ENCODE measurements at places on chromosomes 1 and 21.

DNA sequence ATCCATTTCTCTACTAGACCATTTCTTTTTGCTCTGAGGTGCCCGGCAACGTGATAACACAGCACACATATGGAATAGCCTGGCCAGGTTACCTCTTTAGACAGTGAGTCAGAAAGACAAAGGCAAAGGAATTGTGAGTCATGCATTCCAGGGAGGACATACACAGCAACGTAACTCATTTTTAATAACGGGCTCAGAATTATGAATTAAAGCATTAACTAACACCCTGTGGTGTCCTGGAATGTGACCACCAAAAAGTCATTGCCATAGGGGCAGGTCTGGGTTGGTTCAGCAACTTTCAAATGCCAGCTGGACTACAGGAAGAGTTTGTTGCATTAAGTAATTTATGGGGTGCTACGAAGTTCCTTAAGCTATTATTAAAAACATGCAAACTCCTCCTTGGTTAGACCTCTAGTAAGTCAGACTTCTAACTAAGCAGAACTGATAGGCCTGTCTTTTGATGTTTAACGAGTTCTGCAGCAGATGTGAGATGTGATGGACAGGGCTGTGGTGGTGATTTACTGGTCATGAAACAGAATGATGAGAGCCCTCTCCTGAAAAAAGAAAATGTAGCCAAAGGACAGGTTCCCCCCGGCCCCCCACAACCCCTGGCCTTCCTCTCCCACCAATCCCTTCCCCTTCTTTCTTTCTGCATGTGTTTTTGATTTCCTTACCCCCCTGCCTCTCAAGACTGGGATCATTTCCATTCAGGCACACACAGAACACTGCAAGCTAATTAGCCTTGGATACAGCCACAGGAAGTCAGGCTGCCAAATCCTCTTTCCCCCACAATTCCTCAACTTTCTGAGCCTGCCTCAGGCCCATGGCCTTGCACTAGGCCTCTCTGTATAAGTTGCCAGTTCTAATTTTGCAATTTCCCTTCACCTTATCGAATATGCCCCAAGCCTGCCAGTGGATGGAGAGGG is 88.9 kb upstream of the HAO2 start:
- DNase-seq, result no peak

- peak; percentile 74 for DNase-seq
Observed at GRCh38 chr1:223223091-223223995, 80.3 kb upstream of the TLR5 start.

DNA sequence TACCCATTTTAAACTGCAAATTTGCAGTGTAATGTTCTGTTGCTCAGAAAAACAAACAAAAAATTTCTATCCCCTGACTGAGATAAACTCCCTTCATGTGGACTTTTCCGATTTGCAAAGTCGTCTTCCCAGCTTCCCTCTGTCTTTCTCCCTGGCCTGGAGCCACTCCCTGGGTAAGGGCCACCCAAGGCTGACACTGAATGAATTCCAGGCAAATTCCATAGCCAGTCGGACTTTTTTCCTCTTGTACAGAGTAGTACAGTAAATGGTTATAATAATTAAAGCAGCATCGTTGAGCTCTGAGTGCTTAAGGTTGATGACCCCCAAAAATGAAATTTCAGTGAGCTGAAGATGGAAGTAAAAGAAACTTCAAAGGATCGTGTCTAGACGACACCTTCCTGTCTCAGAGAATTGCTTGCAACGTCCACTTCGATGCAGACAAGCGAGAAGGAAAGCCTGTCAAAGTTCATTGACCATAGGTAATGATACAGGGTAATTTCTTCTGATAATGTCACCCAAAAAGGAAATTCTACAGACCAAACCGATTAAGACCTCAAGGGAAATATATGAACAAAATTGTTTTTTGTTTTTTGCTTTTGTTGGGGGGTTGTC is 33.6 kb upstream of the LHX8 start:
- DNase-seq, result no peak

DNA sequence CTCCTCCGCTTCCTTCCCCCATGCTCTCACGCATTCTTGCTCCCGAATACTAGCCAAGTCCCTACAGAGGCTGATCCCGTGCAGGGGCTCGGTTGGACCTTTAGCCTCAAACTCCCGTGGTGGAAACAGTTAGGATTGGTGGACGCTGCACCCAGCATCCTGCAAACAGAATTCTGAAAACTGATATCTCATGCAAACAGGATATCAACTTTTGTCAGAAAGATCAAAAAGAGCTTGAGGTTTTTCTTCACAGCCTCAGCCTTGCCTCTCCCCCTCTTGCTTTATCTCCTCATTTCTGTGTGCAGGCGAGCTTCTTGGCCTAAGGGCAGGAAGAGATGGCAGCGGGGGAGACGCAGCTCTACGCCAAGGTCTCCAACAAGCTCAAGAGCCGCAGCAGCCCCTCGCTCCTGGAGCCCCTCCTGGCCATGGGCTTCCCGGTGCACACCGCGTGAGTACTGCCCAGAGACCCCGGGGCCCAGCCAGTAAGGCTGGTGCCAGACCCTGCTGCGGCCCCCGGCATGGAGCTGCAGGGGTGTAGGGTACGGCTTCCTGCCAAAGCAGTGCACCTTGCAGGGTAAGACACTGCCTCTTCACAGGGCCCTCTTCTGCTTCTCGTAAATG is at the start of gene UBASH3A:
Gene UBASH3A (plus strand): TSS at position 292 of the 621 bp plus-strand sequence. CDS start 44 bp downstream, at position 336.
- DNase-seq, result no peak

GRCh38 chr1:64183395-64184002 is 19.9 kb upstream of the UBE2U start:
- no peak for DNase-seq

- DNase-seq, result no peak
Observed at GRCh38 chr1:205456383-205456867, 580 bp upstream of the BLACAT1 start.

GRCh38 chr1:26702680-26703038 is 6.8 kb downstream of the ARID1A start:
- no peak for DNase-seq

DNA sequence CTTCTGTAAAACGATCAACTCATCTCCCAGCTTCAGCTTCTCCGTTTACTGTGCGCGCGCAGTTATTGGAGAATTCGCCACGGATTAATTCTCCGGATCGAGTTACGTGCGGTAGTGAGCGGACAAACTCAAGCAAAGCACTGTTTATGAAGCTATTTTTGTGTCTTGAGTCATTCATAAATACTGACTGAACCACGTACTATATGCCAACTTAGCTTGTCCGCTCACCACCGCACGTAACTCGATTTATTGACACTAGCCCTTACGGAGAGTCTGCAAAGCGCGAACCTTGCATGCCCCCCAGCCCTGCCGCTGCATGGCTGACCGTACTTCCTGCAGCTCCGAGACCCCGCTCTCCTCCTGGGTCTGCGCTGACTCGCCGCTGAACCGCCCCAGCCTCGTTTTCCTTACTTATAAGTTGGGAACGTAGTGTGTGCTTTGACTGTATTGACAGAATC is 773 bp downstream of the CHD1L start:
- DNase-seq, result no peak

DNA sequence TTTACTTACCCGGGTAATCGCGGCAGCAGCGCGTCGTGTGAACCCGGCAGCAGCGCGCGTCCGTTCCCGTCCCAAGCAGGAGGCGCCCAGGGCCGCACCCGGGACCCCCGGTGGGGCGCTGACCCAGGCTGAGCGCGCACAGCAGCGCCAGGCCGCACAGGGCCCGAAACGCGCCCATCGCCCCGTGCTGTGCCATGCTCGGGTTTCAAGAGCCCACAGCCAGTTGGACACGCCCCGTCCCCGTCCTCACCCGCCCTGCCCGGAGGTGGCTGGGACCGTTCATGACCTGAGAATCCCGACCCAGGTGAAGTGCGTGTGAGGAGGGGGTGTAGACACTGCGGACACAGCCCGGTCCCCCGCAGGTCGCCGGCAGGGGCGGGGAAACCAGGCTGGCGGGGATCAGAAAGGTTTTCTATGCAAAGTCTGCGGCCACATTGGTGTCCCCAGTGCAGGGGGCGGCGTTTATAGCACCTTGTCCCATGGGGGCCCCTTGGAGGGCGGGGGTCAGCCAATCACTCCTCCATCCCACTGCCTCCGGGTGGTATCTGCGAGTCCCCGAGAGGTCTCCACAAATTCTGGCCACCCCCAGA is at the start of gene TNFRSF18:
Gene TNFRSF18 (minus strand): TSS at position 217 of the 590 bp plus-strand sequence. CDS start 21 bp downstream, at position 196.
- DNase-seq, result no peak

DNA sequence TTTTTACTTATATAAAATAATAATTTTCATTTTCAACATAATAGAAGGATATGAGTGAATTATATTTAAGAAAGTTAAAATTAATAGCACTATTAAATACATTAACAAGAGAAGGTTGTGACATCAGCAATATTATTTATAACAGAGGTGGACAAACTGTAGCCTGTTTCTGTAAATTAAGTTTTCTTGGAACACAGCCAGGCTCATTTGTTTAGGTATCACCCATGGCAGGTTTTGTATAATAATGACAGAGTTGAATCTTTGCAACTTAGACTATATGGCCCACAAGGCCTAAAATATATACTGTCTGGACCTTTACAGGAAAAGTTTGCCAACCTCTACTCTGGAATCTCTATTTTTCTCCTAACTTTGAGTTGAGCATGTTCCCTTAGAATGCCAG is 42.8 kb upstream of the CACYBP start:
- DNase-seq, result no peak

DNA sequence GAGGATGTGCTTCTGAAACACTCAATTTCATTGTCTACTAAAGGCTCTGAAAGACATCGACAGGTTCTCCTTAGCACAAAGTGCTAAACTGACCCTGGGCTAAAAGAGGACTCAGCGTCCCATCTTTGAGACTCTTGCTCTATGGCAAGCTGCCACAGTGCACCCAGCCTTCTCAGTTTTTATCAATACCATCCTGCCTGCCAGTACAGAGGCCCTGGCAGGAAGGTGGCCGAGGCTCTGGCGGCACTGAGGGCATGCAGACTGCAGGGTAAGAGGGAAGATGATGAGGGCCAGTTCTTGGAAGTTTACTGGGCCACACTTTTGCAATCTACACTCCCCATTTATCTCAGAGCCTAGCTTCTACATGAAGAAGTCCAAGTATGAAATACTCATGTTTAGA is 5.3 kb downstream of the OLFML2B start:
- DNase-seq, result no peak

DNA sequence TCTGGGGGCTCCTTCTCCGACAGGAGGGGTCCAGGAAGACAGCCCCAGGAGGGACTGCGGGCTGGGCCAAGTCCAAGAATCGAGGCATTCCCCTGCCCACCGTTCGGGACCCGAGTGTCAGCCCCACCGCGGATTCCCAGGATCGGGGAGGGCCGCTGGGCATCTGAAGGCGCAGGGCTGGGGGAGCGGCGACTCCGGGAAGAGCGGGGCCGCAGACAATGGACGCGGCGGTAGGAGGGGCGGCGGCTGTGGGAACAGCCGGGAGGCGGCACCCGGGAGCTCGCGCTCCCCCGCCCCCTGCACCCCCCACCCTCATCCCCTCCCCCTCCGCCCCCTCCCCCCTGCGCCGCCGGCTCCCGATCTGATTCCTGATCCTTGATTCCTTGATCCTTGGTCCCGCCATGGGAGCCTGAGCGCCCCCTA is at the start of gene VANGL2:
Gene VANGL2 (plus strand): TSS at position 342 of the 423 bp plus-strand sequence. CDS start 15,274 bp downstream, outside the sequence.
- no peak for DNase-seq

- no peak for DNase-seq
Observed at GRCh38 chr1:209659909-209660308, 7.7 kb upstream of the LAMB3 start.

- DNase-seq, result no peak
Observed at GRCh38 chr1:26858891-26859640, 3.9 kb upstream of the SFN start.

DNA sequence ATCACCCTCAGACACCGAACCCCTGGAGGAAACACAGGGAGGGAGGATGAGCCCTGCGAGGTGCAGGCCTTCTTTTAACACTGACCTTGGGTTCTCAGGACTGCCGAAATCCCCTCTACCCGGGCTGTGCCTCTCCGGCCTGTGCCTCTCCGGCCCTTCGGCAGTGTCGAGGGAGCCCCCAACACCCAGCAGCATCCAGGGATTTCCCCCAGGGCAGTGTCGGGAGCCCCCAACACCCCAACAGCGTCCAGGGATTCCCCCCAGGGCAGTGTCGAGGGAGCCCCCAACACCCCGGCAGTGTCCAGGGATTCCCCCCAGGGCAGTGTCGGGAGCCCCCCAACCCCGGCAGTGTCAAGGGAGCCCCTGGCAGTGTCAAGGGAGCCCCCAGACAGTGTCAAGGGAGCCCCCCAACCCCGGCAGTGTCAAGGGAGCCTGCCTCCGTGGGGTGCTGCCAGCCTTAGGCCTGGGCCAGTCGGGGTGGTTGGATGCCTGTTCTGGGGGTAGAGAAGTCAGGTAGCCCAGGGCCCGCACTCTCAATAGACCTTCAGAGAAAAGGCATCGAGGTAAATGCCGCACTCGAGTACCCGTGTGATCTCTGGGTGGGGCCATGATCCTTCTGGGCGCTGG is 57.5 kb downstream of the PRKCZ start:
- DNase-seq, result no peak

DNA sequence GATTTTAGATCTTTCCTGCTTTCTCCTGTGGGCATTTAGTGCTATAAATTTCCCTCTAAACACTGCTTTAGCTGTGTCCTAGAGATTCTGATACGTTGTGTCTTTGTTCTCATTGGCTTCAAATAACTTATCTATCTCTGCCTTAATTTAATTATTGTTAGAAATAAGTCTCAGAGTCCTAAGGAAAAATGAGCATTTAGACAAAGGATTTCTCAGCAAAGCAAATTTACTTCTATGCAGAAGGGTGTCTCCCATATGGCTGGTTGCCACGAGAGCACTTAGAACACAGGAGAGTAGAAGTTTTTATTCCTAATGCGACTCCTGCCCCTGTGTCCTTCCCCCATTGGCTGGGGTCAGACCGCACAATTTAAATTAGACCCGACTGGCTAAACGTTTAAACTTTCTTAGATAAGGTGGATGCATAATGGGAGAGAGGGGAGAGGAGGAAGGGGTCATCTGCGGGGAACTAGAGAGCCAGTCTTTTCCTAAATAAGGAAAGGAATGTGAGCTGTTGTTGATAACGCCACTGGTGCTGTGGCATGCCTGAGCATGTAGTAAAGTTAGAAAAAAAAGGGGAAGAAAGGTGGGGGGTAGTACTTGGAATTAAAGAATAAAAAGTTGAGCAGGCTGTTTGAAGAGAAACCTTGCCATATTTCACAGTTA is 170.2 kb downstream of the DYRK1A start:
- DNase-seq, result no peak

GRCh38 chr1:162040001-162040400 is 16.3 kb upstream of the OLFML2B start:
- no peak for DNase-seq

DNA sequence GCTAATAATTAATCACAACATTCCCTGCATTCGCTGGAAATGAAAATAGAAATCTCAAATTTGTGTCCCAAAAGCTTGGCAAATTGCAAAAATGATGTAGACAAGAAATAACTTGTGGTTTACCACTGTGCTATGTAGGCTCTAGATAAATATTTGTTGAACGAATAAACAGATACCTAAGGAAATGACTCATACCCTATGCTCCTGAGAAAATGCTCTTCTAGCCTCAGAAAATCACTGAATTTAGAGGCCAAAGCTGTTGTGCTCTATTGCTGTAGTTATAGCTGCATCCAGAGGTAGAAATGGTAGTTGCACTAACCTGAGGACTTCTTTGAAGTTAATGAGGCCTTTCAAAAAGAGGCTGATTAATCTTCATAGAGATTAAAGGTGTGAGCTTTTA is 142.0 kb upstream of the ZNHIT6 start:
- no peak for DNase-seq

All from vagina (tissue), 2 donors.